Calu3 (cell line): ENCODE measurements at places on chromosomes 16 and 17.

- DNase-seq, result no peak
Observed at GRCh38 chr17:46764709-46765401, 53.6 kb downstream of the WNT3 start.

DNA sequence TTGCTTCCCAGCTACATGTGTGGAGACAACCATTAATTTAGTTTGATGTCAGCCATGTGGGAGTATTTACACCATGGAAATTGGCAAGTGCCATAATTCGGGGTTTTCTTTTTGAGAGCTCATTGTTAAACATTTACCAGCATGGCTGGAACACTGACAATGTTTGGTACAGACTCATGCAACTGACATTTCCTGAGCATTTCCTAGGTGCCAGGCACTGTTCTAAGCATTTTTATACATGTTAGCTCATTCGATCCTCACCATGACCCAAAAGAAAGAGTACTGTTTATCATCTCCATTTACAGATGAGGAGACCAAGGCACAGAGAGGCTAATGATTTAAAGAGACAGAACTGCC, 86.9 kb downstream of the FOXL1 start:
- no peak for DNase-seq

DNA sequence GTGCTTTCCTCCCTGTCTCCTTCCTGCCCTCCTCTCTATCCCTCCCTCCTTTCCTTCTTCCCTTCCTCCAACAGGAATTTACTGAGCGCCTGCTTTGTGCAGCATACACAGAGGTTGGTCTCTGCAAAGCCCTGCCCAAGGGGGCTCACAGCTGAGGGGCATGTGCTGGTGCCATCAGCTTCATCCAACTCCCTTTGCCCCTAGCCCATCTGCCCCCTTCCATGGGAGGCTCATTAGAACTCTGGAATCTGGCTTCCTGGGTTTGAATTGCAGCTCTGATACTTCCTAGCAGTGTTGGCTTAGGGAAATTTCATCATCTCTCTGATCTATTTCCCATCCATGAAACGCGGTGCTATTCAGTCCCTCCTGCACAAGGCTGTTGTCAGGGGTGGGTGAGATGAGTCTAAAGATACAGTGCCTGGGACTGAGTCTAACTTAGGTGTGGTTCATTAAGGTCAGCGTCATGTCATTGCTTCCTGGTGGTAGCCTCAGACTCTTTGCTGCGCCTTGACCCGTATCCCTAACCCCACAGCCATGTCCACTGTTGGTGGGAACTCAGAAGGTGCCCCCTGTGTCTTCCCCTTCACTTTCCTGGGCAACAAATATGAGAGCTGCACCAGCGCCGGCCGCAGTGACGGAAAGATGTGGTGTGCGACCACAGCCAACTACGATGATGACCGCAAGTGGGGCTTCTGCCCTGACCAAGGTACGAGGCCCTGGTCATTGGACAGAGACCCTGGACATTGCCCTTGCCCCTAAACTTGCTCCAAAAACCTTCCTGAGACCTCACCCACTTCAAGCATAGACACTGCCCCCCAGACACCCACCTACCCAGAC, 10.3 kb downstream of the MMP2 start:
- no peak for DNase-seq

GRCh38 chr17:39107973-39108372, 43.5 kb downstream of the PLXDC1 start:
- DNase-seq, result no peak

DNA sequence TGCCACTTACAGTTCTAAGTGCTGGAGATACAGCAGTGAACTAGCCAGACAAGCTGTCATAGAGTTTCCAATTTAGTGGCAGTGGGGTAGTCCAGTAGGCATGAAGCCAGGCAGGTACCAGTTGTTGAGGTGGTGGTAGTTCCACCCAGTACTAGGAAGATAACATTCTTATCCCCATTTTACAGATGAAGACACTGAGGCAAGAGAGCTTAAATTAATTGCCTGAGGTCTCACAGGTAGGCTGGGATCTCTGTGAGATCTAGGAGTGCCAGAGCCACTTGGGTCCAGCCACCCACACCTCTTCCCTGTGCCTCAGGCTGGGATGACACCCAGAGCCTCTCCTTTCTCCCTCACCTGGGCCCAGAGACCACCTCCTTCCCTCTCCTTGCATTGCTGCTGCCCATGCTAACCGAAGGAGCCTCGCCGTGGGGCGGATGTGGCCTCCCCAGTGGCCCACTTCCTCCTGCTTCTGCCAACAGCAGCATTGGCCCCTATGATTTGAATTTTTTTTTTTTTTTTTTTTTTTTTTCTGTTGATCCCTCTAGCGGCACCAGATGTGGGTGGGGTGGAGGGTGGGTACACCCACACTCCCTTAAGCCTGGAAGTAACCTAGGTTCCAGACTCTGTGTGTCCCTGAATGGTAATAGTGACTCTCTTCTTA, 114.0 kb downstream of the PRKCB start:
- DNase-seq, result no peak
